ENCODE measurements at places on chromosomes 6 and 20.

- DNase-seq, result no peak
These were observed 5.5 kb downstream of the KATNA1 start for GRCh38 chr6:149642829-149643580.

- peak; percentile 69 for DNase-seq
These were observed 442.6 kb upstream of the MARCKS start for GRCh38 chr6:113414511-113414910.

GRCh38 chr6:169342710-169343109 is 89.1 kb upstream of the THBS2 start:
- no peak for DNase-seq

GRCh38 chr6:158668707-158669103 is 18.9 kb downstream of the SYTL3 start:
- no peak for DNase-seq

DNA sequence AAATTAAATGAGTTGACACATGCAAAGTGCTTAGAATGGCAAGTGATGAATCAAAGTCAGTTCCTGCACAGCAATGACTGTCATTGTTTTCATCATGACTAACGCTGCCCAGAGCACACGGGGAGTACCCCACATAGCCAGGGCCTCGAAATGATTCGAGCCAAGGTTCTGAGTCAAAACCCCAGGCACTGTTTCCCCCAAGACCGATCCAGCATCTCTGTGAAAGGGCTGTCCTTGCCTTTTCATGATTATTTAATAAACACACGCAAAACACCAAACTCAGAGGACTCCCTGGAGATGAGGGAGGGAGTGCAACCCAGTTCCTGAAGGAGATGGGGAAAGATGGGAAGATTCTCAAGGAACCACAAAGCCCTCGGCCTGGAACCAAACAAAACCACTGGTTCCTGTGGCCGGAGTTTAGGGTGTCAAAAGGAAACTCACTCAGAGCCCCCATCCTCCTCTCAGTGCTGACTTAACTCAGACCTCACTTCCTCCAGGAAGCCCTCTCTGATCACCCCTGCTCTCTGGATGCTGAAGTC is 3.8 kb downstream of the PREX1 start:
- peak; percentile 99 for DNase-seq

GRCh38 chr6:17700421-17701416 is 6.0 kb downstream of the NUP153 start:
- DNase-seq, result no peak

GRCh38 chr6:41716516-41717391 is 18.7 kb downstream of the TFEB start:
- DNase-seq, result no peak

GRCh38 chr6:22113026-22113766 is 183.6 kb downstream of the PRL start:
- peak; percentile 83 for DNase-seq

- no peak for DNase-seq
These were observed 161.4 kb downstream of the UBE3D start for GRCh38 chr6:82904257-82904656.

DNA sequence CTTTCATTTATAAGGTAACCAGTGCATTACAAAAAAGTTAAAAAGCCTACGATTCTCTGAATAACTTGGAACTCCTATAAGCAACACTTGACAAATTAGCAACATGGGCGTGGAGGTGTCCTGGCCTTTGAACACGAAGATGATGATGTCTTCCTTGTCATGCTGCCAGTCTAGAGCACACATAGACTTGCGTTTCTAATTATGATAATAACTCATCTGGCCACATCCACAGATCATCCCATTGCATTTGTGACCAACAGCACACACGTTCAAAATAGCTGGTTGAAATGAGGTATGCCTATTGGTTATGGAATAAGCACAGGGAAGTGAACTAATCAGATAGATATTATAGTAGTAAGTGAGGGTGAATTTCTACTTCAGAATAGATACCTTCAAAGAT is 608.9 kb downstream of the PRKN start:
- DNase-seq, result no peak

DNA sequence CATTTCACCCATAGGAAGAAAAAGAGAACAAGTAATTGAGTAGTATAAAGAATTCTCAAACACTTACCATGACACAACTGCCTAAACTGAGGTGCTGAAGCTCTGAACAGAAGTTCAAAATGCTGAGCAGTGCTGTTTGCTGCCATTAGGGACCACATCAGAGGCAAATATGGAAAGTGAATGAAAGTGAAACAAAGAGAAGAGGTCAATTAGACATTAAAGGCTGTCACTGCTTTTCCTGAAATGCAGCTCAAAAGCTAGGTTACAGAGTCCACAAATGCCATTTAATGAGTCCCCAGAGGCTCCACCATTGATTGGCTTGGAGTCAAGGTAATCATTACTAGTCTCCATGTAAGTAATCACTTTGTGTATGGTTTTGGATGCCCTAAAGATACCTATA is 46.1 kb downstream of the POU3F2 start:
- DNase-seq, result no peak

DNA sequence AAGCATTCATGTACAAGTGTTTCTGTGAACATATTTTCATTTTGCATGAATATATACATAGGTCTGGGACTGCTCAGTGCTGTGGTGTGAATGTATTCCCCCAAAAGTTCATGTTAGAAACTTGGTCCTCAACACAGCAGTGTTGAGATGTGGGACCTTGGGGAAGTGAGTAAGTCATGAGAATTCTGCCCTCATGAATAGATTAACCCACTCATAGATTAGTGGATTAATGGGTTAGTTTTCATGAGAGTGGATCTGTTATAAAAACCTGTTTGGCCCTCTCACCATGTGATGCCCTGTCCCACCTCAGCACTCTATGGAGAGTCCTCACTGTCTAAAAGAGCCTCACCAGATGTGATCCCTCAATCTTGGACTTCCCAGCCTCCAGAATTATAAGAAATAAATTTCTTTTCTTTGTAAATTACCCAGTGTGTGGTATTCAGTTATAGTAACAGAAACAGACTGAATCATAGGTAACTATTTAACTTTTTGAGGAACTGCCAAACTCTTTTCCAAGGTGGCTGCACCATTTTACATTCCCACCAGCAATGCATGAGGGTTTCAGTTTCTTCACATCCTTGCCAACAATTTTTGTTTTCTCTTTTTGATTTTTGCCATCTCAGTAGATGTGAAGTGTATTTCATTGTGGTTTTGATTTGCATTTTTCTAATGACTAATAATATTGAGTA is 45.3 kb downstream of the QRSL1 start:
- DNase-seq, result no peak

- DNase-seq, result no peak
These were observed 46.9 kb downstream of the TFAP2C start for GRCh38 chr20:56676001-56676400.

- peak; percentile 35 for DNase-seq
These were observed 54.4 kb downstream of the BMP7 start for GRCh38 chr20:57211908-57212533.

GRCh38 chr6:150412221-150412620 is 43.4 kb downstream of the IYD start:
- DNase-seq, result no peak

GRCh38 chr6:92753956-92754355 is 665.4 kb downstream of the EPHA7 start:
- no peak for DNase-seq

GRCh38 chr6:148945301-148946021 is 198.6 kb downstream of the UST start:
- DNase-seq, result no peak

DNA sequence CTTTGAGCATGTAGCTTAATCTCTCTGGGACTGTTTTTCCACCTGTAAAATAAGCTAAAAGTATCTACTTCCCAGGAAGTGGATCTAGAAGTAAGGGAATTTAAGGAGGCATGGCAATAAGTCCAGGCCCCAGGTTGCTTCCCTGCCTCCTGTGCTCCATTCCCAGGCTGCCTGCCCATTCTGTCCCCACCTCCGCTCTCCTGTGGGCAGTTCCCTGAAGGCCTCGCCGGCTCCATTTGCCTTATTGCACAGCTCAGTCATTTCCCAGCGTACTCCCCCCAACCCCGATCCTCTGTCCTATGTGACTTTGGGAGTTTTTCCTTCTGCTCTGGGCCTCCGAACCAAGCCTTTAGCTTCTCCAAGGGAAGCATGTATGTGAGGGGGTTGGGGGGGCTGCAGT is 4.6 kb downstream of the SLC29A1 start:
- DNase-seq, result peak; percentile 13

DNA sequence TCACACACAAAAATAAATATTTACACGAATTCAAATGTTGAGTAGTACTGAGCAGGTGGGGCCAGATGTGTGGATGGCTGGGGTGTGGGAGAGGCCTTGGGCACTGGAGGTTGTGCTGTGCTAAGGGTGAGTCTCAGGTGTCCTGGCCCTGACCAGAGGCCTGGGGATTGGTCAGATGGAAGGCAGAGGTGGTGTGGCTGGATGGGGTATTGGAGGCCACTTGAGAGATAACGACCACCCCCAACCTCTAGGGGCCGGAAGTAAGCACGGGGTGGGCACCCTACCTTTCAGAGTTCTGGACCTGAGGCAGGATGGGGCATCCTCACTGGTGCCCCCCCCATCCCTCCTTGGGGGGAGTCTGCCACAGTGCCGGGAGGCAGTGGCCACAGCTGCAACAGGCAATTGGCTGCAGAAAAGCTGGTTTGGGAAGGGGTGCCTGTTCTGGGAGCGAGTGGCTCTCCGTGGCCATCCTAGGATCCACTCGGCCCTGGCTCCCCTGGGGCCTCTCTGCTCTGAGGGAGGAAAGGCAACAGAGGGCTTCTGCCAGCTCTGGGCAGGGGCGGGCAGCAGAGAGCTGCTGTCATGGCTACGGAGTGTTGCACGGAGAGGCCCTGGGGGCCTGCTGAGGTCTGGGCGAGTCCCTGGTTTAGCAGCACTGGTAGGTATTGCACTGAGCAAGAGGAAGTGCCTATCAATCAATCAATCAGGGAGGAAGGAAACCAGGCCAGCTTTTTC is 87.6 kb downstream of the ASXL1 start:
- DNase-seq, result peak; percentile 48

DNA sequence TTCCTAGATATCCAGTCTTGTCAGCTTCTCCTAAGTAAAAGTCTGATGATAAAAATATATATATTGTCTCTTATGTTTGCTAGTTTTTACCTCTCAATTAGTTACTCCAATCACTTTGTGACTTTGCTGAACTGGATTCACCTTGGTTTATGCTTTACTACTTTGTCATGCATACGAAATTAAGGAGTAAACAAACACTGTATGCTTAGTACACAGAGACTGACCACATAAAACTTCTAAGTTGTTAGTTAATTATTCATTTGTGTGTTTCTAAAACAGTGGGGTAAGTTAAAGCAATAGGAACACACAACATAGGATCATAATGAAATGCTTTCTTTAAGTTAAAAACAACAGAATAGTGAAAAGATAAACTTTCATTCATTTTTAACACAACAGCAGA is 877.3 kb upstream of the MAP3K7 start:
- no peak for DNase-seq
